ENCODE measurements at places on chromosomes 1 and 21.

GRCh38 chr1:207444514-207445217 is 9.5 kb upstream of the CR2 start:
- no peak for DNase-seq

GRCh38 chr1:91846007-91846638 is 39.8 kb downstream of the TGFBR3 start:
- peak; percentile 18 for DNase-seq

GRCh38 chr1:17606826-17607440 is 67.4 kb downstream of the ARHGEF10L start:
- peak; percentile 62 for DNase-seq

DNA sequence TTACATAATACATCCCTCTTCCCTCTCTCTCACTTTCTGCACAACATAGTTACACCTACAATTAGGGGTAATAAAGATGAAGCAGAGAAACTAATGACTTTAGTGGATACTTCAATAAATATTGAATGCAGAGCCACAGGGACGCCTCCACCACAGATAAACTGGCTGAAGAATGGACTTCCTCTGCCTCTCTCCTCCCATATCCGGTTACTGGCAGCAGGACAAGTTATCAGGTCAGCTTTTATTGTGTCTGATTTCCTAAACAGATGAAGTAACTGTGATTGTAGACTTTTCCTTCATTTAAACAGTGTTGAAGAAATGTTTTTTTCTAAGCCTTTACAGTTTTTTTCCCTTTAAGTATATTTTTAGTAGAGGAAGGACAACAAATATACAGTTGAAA is 281.6 kb downstream of the TPR start:
- no peak for DNase-seq

- no peak for DNase-seq
Observed at GRCh38 chr1:117138561-117138960, 17.0 kb upstream of the TRIM45 start.

DNA sequence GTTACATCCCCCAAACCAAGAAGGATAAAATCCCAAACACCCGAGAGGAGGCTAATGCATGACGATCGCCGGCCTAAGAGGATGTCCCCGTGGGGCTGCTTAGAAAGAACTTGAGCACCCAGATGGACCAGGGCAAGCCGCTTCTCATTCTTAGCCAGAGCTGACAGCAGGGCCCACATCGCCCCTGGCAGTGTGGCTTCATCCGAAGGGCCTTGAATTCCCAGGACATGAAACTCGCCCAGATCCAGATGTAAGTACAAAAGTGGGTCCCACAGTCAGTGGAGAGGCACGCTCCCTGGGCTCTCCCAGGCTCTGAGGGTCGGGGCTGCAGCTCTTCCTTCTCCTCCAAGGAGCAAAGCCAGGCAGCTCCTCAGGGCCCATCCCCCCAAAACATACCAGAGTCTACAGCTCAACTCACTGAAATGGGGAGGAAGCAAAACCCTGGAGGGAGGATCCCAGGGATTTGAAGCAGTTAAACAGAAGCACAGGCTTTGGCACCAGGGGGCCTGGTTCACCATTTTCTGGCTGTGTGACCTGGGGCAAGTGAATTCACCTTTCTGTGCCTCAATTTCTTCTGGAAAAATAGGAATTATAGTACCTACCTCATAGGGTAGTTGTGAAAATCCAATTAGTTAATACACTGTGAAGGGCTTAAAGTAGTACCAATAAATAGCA is 85.6 kb downstream of the MAN1C1 start:
- no peak for DNase-seq

GRCh38 chr1:222250376-222250775 is 297.5 kb downstream of the HHIPL2 start:
- DNase-seq, result no peak

GRCh38 chr1:61674221-61674620 is 50.7 kb downstream of the TM2D1 start:
- no peak for DNase-seq

- DNase-seq, result no peak
Observed at GRCh38 chr21:32523988-32524719, 61.2 kb downstream of the TCP10L start.

DNA sequence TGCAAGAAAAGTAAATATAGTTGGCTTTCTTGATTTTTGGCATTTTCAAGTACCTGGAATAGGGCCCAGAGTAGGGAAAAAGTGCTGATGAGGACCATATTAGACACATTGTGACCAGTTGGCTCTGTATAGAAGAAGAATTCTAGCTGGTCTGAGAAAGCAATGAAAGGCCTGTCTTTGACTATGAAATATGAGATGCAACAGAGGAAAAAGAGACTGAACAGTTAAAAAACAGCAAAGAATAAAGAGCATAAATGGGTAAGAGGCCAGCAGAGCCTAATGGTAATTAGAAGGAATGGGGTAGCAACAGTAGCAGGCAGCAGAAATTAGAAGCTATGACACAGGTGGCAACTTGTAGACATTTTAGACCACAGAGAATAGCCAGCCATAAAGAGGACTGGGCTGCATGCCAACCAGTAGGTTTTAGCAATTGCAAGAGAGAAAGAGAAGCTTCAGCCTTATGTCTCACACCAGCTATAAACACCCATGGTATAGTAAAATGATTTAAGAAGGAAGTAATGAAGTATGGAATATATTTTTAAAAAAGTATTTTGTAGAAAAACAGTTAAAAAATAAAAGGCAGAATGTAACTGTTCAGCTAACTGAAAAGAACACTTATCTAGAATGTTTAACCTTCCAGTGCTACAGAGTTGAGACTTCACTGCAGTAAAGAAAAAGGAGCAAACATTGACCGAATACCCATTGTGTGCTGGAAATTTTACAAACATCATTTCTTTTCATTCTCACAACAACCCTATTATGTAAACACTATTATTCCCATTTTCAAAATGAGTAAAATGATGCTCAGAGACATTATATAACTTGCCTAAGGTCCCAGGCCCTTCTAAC is 114.1 kb downstream of the LHX4 start:
- peak; percentile 86 for DNase-seq

DNA sequence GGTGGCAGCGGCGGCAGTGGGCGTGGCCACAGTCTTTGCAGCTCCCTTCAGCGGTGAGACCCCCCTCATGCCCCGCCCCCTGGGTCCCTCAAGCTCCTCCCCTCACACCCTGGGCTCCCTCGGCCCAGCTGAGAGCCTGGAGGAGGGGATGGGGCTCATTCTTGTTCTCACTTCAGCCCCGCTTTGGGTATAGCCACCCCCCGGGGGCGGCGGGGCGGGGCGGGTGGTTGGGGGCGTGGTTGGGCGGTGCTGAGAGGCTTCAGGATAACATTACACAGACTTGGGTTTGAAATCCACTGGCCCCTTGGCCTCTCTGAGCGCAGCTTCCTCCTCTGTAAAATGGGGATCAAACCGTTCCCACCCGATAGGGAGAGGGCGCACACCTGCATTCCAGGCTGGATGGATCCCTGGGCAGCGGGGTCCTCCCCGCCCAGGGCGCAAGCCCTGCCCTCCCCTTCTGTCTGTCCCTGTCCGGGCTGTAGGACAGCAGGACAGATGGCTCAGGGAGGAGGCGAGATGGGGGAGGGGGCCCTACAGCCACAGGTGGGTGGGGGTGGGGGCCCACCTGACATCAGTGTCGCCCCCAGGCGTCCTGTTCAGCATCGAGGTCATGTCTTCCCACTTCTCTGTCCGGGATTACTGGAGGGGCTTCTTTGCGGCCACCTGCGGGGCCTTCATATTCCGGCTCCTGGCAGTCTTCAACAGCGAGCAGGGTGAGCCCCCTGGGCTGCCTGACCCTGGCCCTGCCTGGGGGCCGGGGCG is 5.1 kb downstream of the CLCNKA start:
- DNase-seq, result peak; percentile 6

DNA sequence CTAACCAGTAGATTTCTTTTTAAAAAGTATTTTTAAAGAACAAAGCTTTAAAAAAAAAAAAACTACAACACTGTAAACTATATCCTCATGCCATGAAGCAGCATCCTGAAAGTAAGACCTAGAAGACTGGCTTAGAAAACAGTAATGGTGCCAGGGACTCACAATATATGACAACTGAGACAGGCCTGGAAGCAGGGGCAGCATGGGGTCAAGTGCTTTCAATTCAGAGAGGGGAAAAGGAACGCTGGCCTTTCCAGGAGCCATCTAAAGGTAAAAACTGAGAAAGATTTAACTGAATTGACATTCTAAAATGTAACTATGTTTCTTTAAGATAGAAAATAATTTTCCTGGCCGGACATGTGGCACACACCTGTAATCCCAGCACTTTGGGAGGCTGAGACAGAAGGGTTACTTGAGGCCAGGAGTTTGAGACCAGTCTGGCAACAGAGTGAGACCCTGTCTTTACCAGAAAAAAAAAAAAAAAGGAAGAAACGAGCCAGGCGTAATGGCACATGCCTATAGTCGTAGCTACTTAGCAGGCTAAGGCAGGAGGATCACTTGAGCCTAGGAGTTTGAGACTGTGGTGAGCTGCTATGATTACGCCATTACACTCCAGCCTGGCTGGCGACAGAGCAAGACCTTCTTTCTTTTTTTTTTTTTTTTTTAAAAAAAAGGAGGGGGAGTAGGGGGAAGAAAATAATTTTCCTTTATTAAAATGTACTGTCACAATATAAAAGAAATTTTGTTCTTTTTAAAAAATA is 54.1 kb downstream of the SLC35D1 start:
- DNase-seq, result peak; percentile 71

GRCh38 chr1:18927082-18927653 is 24.8 kb upstream of the ALDH4A1 start:
- DNase-seq, result no peak

- no peak for DNase-seq
Observed at GRCh38 chr21:43266534-43266933, 97.7 kb downstream of the CRYAA start.

- DNase-seq, result peak; percentile 30
Observed at GRCh38 chr1:197017558-197018146, 40.3 kb downstream of the CFHR5 start.

GRCh38 chr1:206464456-206464964 is 5.8 kb upstream of the IKBKE start:
- DNase-seq, result no peak

All from Kasumi-1 (cell line).